ENCODE measurements at places on chromosomes 4 and X.

DNA sequence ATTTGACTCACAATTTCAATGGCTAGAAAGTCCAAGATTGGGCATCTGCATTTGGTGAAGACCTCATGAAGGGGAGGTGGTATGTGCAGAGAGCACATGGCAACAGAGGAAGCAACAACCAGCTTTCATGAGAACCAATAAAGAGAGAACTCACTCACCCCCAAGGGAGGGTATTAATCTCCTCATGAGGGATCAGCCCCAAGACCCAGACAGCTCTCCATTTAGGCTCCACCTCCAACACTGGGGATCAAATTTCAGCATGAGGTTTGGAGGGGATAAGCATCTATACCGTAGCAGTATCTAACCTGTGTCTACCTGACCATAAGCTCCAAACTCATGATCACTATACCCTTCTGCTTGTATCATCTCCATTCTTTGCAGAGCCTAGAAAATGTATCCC, 9.3 kb upstream of the TBC1D19 start:
- DNase-seq: peak; percentile 71

DNA sequence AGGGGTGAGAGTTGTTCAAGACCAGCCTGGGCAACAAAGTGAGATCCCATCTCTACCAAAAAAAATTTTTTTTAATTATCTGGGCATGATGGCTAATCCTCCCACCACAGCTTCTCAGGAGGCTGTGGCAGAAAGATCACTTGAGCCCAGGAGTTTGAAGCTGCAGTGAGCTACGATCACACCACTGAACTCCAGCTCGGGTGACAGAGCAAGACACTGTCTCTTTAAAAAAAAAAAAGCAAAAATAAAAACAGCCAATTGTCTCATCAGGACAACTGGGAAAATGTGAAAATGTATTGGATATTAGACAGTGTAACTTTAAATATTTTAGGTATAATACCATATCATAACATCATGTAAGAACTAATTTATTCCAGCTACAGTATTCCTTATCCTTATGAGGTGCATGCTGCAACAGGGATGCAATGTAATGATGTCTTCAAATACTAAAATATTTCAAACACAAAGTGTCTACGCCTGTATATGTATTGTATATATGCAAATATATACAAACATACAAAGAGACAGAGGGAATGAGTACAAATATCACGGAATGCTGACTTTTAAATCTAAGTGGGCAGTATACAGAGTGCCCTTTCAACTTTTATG, 17.2 kb downstream of the FAM13A start:
- DNase-seq: no peak

DNA sequence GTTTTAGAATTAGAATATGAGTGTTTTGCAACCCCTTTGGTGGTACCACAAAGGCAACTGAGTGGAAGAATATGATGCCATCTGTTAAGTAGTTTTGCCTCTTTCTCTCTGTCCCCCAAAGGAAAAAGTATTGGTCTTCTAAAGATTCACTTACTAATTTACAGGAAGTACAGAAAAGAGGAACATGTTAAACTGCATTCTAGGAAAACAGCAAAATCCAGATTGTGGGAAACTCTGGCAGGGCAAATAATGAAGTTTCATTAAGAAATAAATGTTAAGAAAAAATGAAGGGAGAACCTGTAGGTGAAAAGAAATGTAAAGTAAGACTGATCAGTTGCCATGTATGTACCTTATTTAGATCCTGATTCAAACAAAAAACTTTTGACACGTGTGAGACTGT, 39.3 kb downstream of the NSUN7 start:
- DNase-seq: no peak

DNA sequence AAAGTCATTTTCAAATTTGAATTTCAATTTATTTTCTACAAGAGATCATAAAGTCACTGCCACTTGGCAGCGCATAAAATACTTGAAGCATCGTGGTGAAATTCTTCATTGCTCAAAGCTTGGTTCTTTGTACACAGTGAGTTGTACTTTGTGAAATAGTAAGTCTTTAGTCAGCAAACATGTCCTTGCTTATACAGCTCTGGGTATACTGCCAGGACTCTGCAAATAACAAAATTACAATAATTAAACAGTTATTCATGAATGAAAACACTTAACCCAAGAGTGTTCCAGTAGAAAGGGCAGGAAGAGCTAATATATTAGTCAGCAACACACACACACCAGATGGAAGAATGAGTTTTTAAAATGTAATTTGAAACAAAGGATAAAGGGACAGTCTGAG, 1300.9 kb upstream of the DIAPH2 start:
- no peak for DNase-seq
